ENCODE measurements at places on chromosomes 7 and 10.

- no peak for DNase-seq
Observed at GRCh38 chr10:126045861-126046260, 149.5 kb downstream of the FANK1 start.

GRCh38 chr10:133274751-133275683 is 1.7 kb downstream of the ADAM8 start:
- no peak for DNase-seq

DNA sequence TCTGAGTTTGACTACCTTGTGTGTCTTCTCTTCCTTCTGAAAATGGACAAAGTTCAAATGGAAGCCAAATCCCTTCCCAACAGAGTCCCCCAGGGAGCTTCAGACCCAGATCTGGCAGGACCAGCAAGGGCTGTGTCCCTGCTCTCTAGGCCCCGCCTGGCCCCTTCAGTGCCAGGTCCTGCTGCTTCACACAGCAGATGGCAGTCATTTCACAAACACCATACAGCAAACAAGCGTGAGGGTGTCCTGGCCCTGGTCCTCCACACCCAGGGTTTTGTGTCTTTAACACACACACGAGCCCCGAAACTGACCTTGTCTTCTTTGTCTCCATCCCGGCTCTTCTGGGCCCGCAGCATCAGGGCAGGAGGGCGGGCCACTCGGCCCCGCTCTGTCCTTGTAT is 145.0 kb downstream of the TCERG1L start:
- no peak for DNase-seq

GRCh38 chr10:44801383-44802327 is 109.5 kb upstream of the TMEM72 start:
- peak; percentile 78 for DNase-seq

- DNase-seq = no peak
Observed at GRCh38 chr7:8491544-8492489, 58.4 kb downstream of the NXPH1 start.

DNA sequence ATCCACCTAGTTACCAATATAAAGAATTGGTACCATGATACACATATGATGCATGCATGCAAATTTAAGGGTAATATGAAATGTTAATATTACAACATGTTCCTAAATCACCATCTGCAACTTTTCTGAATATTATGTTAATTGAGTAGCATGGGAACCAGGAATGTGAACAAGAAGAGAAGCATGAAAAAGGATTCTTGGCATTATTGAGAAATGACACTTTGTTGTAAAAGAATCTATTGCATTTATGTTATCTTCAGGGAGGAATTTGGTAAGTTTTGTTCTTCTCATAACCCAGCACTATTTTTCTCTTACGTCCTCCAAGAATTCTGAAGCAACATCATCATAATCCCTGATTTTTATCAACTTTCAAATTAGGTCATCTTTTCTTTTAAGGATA is 159.9 kb upstream of the SLC25A13 start:
- DNase-seq = no peak

- no peak for DNase-seq
Observed at GRCh38 chr7:157784979-157785441, 448.2 kb downstream of the DNAJB6 start.

DNA sequence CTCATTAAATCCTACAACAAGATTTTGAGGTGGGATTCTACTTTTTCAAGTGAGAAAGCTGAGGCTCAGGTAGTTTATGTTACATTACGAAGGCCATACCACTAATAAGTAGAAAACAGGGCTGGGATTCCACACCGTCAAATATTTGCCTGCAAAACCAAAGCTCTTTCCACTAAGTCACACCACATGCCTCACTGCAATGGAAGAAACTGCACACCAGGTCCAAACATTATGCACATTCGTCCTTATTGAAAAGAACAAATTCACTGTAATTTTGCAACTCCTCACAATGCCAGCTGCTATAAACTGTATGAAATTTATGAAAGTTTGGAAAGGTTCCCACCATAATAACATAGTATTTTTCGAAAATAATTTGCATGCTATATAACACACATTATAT is 66.5 kb downstream of the DGKB start:
- DNase-seq = no peak

GRCh38 chr10:52400562-52400961 is 86.5 kb downstream of the DKK1 start:
- no peak for DNase-seq

GRCh38 chr10:112962343-112962742 is 12.3 kb downstream of the TCF7L2 start:
- DNase-seq = no peak

- no peak for DNase-seq
Observed at GRCh38 chr10:43389867-43390266, 18.4 kb downstream of the FXYD4 start.

DNA sequence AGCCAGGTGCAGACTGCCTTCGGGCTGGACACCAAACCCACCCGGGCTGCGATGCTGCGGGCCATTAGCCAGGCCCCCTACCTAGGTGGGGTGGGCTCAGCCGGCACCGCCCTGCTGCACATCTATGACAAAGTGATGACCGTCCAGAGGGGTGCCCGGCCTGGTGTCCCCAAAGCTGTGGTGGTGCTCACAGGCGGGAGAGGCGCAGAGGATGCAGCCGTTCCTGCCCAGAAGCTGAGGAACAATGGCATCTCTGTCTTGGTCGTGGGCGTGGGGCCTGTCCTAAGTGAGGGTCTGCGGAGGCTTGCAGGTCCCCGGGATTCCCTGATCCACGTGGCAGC is 50.0 kb downstream of the VWA2 start:
- no peak for DNase-seq

- DNase-seq = no peak
Observed at GRCh38 chr7:22482503-22482902, 17.5 kb downstream of the STEAP1B start.

DNA sequence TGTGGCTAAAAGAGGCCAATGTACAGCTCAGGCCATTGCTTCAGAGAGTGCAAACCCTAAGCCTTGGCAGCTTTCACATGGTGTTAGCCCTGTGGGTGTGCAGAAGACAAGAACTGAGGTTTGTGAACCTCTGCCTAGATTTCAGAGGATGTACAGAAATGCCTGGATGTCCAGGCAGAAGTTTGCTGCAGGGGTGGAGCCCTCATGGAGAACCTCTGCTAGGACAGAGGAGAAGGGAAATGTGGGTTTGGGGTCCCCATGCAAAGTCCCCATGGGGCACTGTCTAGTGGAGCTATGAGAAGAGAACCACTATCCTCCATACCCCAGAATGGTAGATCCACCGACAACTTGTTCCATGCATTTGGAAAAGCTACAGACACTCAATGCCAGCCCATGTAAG is 12.4 kb downstream of the SORCS1 start:
- no peak for DNase-seq

- no peak for DNase-seq
Observed at GRCh38 chr10:51705774-51706173, 6.4 kb upstream of the CSTF2T start.

- no peak for DNase-seq
Observed at GRCh38 chr10:6788731-6789130, 208.7 kb upstream of the PRKCQ start.

GRCh38 chr7:101906291-101907240 is 89.1 kb downstream of the CUX1 start:
- no peak for DNase-seq

GRCh38 chr7:138878051-138878450 is 80.1 kb upstream of the ATP6V0A4 start:
- no peak for DNase-seq

- no peak for DNase-seq
Observed at GRCh38 chr7:24049296-24049695, 234.7 kb upstream of the NPY start.

GRCh38 chr7:124765401-124766352 is at the start of gene GPR37:
Gene GPR37, minus strand, starts transcription at chr7:124765792. Its CDS starts 816 bp downstream, at chr7:124764976.
- peak; percentile 58 for DNase-seq

- peak; percentile 55 for DNase-seq
Observed at GRCh38 chr7:29988424-29989256, 961 bp downstream of the SCRN1 start.

GRCh38 chr10:102467971-102468438 is 16.7 kb upstream of the C10orf95 start:
- no peak for DNase-seq

DNA sequence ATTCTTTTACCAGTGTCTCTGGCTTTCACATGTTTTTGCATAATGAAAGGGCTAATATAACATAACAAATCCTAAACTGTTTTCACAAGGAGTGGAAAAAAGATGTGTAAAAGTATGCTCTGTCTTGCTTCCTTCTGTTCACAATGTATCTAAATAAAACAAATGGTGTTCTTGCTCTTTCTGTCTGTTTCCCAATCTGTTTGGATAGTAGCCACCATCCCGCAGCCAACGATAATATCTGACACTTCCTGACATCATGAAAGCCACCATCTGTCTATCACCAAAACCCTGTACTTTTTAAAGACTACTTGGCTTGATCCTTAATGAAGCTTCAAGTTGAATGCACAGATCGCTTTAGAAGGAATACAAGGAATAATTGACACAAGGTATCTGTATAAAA is 246.2 kb downstream of the ETV1 start:
- DNase-seq = no peak

DNA sequence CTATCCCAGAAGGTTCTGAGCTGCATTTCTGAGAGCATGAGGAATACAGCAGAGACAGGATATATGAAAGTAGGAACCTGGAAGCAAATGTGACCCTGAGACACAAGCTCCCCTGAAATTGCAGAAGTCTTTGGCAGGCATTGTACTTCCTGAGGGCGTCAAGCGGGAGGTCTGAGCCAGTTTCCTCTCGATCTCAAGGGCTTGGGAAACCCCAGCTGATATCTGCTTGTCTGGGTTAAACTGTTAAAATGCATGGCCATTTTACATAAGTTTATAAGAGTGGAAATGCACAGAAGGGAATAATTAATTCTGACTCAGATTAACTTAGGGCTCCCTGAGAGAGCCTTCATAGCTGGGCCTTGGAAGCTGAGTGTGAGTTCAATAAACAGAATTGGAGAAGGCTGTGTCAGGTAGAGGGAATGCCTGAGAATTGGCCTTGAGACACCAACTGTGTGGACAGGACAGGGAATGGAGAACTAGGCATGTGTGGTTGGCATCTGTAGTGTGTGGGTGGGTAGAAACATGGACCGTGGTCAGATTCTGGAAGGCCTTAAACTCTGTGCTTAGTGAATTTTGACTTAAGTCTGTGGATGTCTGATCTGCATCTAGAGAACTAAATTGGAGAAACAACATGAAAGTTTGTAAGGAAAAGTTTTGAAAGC is 53.3 kb downstream of the WIPF3 start:
- no peak for DNase-seq

- peak; percentile 26 for DNase-seq
Observed at GRCh38 chr7:85695533-85695932, 508.7 kb upstream of the SEMA3D start.

DNA sequence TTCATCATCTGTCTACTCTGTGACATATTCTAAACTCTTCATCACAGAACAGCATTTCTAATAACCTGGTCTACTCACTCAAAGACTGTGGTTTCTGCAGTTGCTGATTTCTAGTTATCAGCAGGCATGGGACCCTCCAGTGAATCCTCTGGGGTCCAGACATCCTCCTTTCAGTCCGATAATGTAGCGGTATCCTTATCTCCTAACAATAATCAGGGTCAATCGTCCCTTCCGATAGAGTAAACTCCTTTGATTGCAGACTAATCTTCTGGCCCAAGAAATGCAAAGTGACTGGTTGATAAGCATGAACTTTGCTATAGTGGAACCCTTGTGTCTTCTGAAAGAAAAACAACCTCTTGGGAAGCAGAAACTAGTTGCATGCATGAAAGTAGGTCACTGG is 1209.8 kb upstream of the CELF2 start:
- no peak for DNase-seq

DNA sequence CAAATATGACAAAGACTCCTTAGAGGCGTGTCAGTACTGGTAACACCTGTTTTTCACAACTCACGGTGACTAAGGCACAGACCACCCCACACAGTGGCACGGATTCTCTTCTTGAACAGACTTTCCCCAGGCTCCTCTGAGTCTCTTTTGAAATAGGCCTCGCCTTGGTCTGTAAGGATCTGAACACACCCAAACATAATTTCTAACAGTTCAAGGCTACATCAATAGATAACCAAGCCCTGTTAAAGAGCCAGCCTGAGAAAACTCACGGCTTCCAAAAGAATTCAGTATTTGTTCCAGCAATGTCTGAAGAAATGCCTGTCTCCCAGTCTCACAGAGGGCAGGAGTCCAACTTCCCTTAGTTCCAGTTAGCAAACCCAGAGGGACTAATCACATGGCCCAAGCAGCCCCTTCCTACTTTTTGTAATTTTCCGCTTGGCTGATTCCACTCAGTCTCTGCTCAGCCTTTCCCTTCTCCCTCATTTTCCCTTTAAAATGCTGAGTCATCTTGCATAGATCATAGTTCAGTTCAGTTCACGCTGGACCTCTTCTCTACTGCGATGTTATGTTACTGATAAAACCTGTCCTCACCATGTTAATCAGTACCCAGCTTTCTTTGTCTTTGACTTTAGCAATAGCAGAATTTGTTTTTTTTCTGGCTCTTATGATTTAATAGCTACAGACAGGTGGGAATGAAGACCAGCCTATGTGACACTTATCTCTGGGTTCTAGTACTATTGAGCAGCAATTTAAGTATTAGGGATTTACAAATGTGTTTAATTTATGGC is 22.6 kb upstream of the AKR1C3 start:
- peak; percentile 91 for DNase-seq

GRCh38 chr7:99731638-99732374 is 3.2 kb downstream of the CYP3A7 start:
- DNase-seq = no peak

DNA sequence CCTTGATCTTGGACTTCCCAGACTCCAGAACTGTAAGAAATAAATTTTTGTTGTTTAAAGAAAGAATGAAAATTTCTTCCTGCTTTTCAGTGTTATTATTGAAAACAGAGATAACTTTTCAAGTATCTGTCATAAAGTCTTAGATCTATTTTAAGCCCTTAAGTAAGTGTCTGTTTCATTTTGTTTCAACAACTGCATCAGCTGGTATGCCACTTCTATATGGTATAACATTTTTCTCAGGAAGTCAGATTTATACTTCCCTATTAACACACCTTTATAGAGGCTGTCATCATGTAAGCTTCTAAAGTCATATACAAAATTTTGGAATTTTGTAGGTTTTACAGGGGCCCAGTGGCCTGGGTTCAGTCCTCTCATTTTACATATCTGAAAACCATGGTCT is 24.4 kb downstream of the RALA start:
- DNase-seq = no peak

GRCh38 chr7:90713628-90714027 is 117.5 kb downstream of the CDK14 start:
- no peak for DNase-seq

- DNase-seq = no peak
Observed at GRCh38 chr10:59405235-59405634, 42.9 kb upstream of the FAM13C start.

DNA sequence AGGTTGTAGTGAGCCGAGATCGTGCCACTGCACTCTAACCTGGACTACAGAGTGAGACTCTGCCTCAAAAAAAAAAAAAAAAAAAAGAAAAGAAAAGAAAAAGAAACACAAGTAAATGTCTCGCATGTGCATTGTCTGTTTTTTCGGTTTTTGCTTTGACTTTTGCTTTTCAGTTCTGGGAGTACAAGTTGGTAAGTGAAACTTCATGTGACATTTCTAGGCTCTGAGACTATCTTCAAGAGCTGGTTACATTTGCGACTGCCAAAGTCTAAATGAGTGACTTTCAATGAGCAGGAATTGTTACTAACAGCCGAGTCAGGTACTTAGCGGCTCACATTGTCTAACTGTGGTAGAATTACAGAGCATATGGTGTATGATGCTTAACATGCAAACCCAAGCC is 107.0 kb upstream of the CELF2 start:
- DNase-seq = no peak
